Right lobe of liver (tissue), 6 donors: ENCODE measurements at places on chromosomes 13 and 19. TPM values are rescaled to one million over a fixed set of nuclear protein-coding genes. Genes with fewer than 3 reads are reported as not detected.
A peak's percentile ranks its signal among the peaks of the same experiment; 100 is the strongest.

DNA sequence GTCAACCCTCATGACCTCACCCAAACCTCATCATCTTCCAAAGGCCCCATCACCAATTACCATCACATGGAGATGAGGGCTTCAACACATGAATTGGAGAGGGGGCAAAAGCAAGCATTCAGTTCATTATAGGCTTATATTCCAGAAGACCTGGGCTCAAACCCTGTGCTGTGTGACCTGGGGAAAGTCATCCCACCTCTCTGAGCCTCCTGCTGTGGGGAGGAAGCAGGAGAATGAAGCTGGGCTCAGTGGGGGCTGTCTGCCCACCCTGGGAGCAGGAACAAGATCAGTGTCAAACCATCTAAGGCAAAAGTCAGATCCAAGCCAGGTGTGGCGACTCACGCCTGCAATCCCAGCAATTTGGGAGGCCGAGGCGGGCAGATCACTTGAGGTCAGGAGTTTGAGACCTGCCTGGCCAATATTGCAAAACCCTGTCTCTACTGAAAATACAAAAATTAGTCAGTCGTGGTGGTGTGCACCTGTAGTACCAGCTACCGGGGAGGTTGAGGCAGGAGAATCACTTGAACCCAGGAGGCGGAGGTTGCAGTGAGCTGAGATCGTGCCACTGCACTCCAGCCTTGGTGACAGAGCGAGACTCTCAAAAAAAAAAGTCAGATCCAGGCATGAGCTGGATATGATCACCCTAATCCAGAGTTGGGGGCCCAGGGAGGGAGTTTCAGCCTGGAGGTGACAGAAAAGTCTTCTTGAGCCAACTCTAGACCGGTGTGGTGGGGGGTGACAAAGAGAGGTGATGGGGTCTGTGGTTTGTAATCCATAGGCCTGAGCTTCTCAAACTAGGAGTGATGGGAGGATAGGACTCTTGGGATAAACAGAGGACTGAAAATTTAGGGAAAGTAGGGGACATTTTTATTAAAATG is 1.6 kb upstream of the TPM4 start:
- H3K27me3 ChIP-seq = no peaks in the 10 kb centered on the region
- peaks cover 9% of the 10 kb centered on the region for H3K4me1 ChIP-seq
- no peak for DNase-seq
- H3K4me3 ChIP-seq = no peak overlapping the region
- peak overlapping the region; percentile 96 for H3K27ac ChIP-seq

Gene ZC3H4
- total RNA-seq = 15.8 TPM

GRCh38 chr19:2578391-2578890 is 102.5 kb downstream of the GADD45B start:
- peak overlapping the region; percentile 91 for H3K27ac ChIP-seq
- peak overlapping the region; percentile 62 for H3K4me3 ChIP-seq
- H3K36me3 ChIP-seq = no peaks in the 10 kb centered on the region
- H3K27me3 ChIP-seq = no peaks in the 10 kb centered on the region
- no peak for DNase-seq

DNA sequence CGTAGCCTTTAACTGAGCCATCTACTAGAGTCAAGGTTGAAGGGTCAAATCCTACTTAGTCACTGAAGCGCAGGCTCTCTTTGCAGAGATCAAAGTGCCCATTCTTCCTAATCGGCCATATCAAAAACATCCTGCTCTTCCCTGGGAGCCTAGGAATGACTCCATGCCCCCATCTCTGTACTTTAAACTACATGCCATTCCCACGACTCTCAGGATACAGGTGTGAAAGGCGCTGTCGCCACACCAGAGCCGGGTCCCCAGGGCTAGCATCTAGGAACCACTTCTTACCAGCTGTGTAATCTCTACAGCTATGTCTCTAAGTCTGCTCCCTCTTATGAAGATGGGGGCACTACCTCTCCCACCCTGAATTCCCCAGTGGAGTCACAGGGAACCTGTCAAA is 22.3 kb downstream of the IRS2 start:
- H3K27ac ChIP-seq = no peak overlapping the region
- no peaks in the 10 kb centered on the region for H3K27me3 ChIP-seq
- H3K36me3 ChIP-seq = no peaks in the 10 kb centered on the region

- peaks cover 19% of the 10 kb centered on the region for H3K4me1 ChIP-seq
- no peaks in the 10 kb centered on the region for H3K36me3 ChIP-seq
- H3K27ac ChIP-seq = peak within 1 kb of the TSS; percentile 38
- peak; percentile 86 for DNase-seq
- no peaks in the 10 kb centered on the region for H3K27me3 ChIP-seq
Measured at GRCh38 chr19:44808463-44809371, at the start of gene BCAM. Gene BCAM (plus strand): TSS chr19:44809103. CDS start chr19:44809125, 22 bp downstream.

Gene MED29
- 24.5 TPM for total RNA-seq

- H3K4me3 ChIP-seq = no peak overlapping the region
- DNase-seq = no peak
- H3K27me3 ChIP-seq = no peaks in the 10 kb centered on the region
- no peak overlapping the region for H3K27ac ChIP-seq
Measured at GRCh38 chr13:106987427-106987785, 419.5 kb upstream of the ARGLU1 start.

DNA sequence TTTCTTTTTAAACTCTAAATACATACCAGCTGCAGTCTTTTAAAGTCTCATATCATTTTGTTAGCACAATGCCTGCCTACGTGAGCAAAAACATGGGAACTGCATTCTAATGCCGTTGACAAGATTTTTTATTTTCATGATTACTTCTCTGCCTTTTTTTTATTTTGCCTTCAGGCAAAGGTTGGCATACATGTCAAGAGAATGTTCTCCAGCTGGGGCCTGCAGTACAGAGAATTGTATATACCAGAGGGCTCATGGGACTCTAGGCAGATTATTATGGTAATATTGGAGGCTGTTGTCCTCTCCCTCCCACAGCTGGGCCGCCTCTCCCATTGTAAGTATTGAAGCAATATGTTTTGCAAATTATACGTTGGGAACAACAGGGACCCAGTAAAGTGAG is 53.9 kb upstream of the OBI1 start:
- no peak overlapping the region for H3K4me3 ChIP-seq
- H3K27ac ChIP-seq = no peak overlapping the region
- H3K36me3 ChIP-seq = no peaks in the 10 kb centered on the region
- no peaks in the 10 kb centered on the region for H3K4me1 ChIP-seq
- H3K27me3 ChIP-seq = no peaks in the 10 kb centered on the region

- H3K4me3 ChIP-seq = no peak overlapping the region
- H3K4me1 ChIP-seq = no peaks in the 10 kb centered on the region
- no peaks in the 10 kb centered on the region for H3K27me3 ChIP-seq
- no peaks in the 10 kb centered on the region for H3K36me3 ChIP-seq
- no peak overlapping the region for H3K27ac ChIP-seq
Measured at GRCh38 chr19:1935484-1936208, 5.3 kb upstream of the CSNK1G2 start.

GRCh38 chr13:55199134-55199533 is 1941.6 kb upstream of the PRR20A start:
- H3K27ac ChIP-seq = no peak overlapping the region
- no peak overlapping the region for H3K4me3 ChIP-seq
- no peaks in the 10 kb centered on the region for H3K27me3 ChIP-seq
- no peak for DNase-seq
- no peaks in the 10 kb centered on the region for H3K4me1 ChIP-seq
- H3K36me3 ChIP-seq = no peaks in the 10 kb centered on the region

- no peaks in the 10 kb centered on the region for H3K4me1 ChIP-seq
- H3K27me3 ChIP-seq = no peaks in the 10 kb centered on the region
- no peaks in the 10 kb centered on the region for H3K36me3 ChIP-seq
- H3K4me3 ChIP-seq = no peak overlapping the region
- no peak overlapping the region for H3K27ac ChIP-seq
- DNase-seq = no peak
Measured at GRCh38 chr13:22128441-22129408, 457.9 kb downstream of the FGF9 start.

GRCh38 chr13:19069684-19070397 is 111.8 kb downstream of the TUBA3C start:
- DNase-seq = no peak
- no peaks in the 10 kb centered on the region for H3K27me3 ChIP-seq
- H3K4me1 ChIP-seq = no peaks in the 10 kb centered on the region
- no peak overlapping the region for H3K27ac ChIP-seq
- H3K4me3 ChIP-seq = no peak overlapping the region

Gene HSPB6
- 4.7 TPM for total RNA-seq

Gene OR10H1
- not detected for total RNA-seq

Gene RNASEH2A
- 4.9 TPM for total RNA-seq

DNA sequence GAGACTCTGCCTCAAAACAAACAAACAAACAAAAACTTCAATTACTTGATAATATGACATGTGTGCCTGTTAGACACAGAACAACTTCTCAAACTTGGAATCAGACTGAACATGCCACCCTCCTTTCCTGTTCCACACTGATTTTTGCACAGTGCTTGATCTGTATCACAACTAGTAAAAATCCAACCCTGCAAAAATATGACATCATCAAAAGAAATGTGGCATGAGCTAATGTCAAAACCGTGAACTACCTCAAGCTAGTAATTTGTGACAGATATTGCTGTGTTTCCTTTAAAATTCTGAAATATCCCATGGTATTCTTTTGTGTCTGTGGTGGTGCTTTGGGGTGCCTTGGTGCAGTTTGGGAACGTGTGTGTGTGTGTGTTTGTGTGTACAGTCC is 8.2 kb downstream of the MYCBP2 start:
- H3K27me3 ChIP-seq = no peaks in the 10 kb centered on the region

Gene ITGBL1
- 0.98 TPM for total RNA-seq

- no peaks in the 10 kb centered on the region for H3K4me1 ChIP-seq
- DNase-seq = peak; percentile 76
- H3K27me3 ChIP-seq = no peaks in the 10 kb centered on the region
- no peaks in the 10 kb centered on the region for H3K36me3 ChIP-seq
- peak overlapping the region; percentile 34 for H3K27ac ChIP-seq
Measured at GRCh38 chr19:45569619-45570421, 14.8 kb downstream of the OPA3 start.

- H3K4me3 ChIP-seq = no peak overlapping the region
- no peak for DNase-seq
- no peak overlapping the region for H3K27ac ChIP-seq
- H3K27me3 ChIP-seq = no peaks in the 10 kb centered on the region
- H3K4me1 ChIP-seq = no peaks in the 10 kb centered on the region
Measured at GRCh38 chr13:103284466-103284865, 218.2 kb upstream of the SLC10A2 start.

GRCh38 chr13:81139987-81140386 is 799.1 kb upstream of the SPRY2 start:
- H3K4me1 ChIP-seq = no peaks in the 10 kb centered on the region
- no peak for DNase-seq
- no peaks in the 10 kb centered on the region for H3K27me3 ChIP-seq
- H3K27ac ChIP-seq = no peak overlapping the region
- no peaks in the 10 kb centered on the region for H3K36me3 ChIP-seq

Gene C2CD4C
- total RNA-seq = 0.60 TPM

Gene MYH14
- 62.4 TPM for total RNA-seq

- H3K36me3 ChIP-seq = no peaks in the 10 kb centered on the region
- H3K27ac ChIP-seq = no peak overlapping the region
Measured at GRCh38 chr13:64579331-64579730, 2650.8 kb downstream of the PCDH9 start.

Gene KLF16
- 11.0 TPM for total RNA-seq

- peaks cover 15% of the 10 kb centered on the region for H3K36me3 ChIP-seq
- DNase-seq = no peak
- H3K27ac ChIP-seq = peak overlapping the region; percentile 93
- H3K27me3 ChIP-seq = no peaks in the 10 kb centered on the region
- peaks cover 17% of the 10 kb centered on the region for H3K4me1 ChIP-seq
- peak overlapping the region; percentile 68 for H3K4me3 ChIP-seq
Measured at GRCh38 chr13:27425158-27425917, 919 bp downstream of the GTF3A start.

DNA sequence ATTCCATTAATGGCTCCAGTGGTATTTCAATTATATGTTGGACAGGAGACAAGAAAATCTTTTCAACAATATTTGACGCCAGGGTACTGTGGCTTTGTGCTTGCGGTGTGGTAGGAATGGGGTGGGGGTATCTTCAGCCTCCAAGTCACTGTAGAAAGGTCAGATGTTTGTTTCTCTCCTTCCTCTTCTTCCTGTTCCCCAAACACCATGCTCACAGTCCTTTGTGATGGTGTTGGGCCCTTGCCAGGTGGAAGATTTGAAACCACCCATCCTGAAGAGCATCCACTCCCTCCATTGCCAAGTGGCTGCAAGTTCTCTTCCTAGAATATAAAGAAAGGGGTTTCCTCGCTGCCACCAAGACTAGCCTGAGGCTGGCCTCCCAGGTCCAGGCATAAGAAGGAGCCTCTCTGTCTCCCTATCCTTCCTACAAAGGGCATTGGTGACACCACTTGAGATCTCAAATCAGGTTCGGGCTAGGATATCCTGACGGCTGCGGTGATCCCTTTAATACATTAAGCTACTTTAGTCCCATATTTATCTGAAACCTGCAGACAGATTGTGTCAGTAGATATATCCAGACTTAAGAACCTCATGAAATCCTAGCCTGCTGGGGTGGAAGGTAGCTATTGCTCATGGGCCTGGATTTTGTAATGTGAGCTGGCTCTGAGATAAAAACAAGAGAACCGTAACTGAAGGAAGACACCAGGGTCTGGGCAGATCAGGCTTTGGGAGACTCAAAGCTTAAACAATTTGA is 64.3 kb upstream of the SIAH3 start:
- H3K4me3 ChIP-seq = no peak overlapping the region
- H3K36me3 ChIP-seq = no peaks in the 10 kb centered on the region
- H3K4me1 ChIP-seq = no peaks in the 10 kb centered on the region
- DNase-seq = no peak

Gene SKA3
- 0.79 TPM for total RNA-seq

Gene BCL2L12
- total RNA-seq = 5.1 TPM

DNA sequence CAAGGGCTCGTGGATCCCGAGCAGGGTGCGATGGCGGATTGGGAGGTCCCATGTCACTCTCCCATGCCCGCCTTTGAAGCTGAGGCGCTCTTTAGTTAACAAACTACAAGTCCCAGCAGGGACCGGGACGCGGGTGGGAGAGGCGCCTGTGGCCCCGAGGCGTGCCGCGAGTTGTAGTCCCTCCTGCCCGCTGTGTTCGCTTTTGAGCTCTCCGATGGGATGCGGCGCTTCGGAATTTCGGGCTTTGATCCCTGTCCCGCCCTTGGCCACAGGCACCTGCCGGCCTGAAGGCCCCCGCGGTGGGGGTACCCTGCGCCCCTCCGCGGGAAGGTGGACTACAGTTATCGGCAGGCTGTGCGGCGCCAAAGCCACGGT is 11.0 kb downstream of the CYTH2 start:
- no peaks in the 10 kb centered on the region for H3K27me3 ChIP-seq
- H3K27ac ChIP-seq = peak overlapping the region; percentile 72
- DNase-seq = no peak
- no peaks in the 10 kb centered on the region for H3K36me3 ChIP-seq
- H3K4me1 ChIP-seq = peaks cover 7% of the 10 kb centered on the region
